Activated CD8-positive, alpha-beta memory T cell treated with anti-CD3 and anti-CD28 coated beads for 1 hour (primary cell): ENCODE measurements at places on chromosomes 5 and 9.

- no peak for DNase-seq
Measured at GRCh38 chr5:38672059-38672788, 115.8 kb upstream of the LIFR start.

GRCh38 chr9:38643815-38644173 is 23.4 kb upstream of the ANKRD18A start:
- no peak for DNase-seq

GRCh38 chr5:172562443-172562842 is 78.6 kb upstream of the NEURL1B start:
- DNase-seq = no peak

- no peak for DNase-seq
Measured at GRCh38 chr5:95070453-95070852, 214.4 kb downstream of the MCTP1 start.

DNA sequence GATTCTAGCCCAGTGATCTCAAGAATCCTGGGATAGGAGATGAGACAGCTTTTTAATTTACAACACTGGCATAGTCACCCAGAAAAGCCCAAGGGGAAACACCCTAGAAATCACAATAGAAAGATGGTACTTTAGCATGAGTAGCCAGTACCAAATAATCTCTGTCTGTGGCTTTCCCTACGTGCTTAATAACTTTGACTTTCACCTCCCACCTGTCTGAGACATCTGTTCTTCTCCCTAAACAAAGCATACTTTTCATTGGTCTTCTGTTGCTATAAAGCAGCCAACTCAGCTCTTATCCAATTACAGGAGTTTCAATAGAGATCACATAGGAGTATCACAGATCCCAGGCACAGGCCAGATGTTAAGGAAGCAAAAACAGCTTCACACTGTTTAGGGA is 10.4 kb downstream of the MARCHF3 start:
- DNase-seq = no peak

- no peak for DNase-seq
Measured at GRCh38 chr5:37723162-37723961, 116.5 kb downstream of the GDNF start.

DNA sequence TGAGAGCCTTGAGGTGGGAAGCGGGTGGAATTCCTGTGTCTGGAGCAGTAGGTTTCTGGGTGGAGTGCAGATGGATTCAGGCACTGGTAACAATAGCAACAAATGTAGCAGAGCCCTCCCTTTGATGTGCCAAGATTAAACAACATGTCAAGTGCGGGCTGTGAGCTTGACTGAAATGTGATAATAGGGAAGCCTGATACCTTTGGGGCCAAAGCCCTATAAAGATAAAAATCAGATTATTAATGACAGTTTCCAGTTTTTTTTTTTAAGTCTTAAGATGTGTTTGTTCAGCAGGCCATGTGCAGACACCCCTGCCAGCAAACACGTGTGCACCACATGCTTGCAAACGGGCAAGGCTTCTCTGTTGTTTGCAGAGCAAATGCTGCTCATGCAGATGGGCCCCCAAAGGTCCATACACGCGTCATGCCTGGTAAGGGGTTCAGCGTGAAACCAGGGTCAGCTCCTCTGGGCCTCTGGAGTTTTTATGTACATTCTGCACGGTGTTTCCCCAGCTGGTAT is 193.2 kb downstream of the GADD45G start:
- DNase-seq = no peak

DNA sequence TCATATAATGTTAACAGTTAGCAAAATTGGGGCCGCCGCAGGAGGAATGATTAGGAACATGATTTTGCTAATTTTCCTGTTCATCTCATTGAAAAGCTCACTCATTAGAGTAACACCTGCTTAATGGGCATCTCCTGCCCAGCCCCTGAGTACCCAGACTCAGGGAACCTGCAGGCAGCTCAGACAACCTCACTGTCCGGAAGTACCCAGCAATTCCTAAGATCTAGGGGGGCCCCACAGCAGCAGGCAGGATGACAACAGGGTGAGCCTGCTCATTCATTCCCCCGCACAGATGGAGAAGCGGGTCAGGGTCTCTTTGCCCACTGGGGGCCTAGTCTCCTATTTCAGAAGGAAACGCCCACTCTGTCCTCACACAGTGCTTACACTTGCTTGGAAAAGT is 12.6 kb downstream of the FAM78A start:
- no peak for DNase-seq

- DNase-seq = no peak
Measured at GRCh38 chr9:69456201-69456600, 131.2 kb downstream of the ENTREP1 start.

- no peak for DNase-seq
Measured at GRCh38 chr9:84845956-84846900, 176.7 kb downstream of the NTRK2 start.

GRCh38 chr5:54738118-54738972 is 220.8 kb downstream of the SNX18 start:
- no peak for DNase-seq

DNA sequence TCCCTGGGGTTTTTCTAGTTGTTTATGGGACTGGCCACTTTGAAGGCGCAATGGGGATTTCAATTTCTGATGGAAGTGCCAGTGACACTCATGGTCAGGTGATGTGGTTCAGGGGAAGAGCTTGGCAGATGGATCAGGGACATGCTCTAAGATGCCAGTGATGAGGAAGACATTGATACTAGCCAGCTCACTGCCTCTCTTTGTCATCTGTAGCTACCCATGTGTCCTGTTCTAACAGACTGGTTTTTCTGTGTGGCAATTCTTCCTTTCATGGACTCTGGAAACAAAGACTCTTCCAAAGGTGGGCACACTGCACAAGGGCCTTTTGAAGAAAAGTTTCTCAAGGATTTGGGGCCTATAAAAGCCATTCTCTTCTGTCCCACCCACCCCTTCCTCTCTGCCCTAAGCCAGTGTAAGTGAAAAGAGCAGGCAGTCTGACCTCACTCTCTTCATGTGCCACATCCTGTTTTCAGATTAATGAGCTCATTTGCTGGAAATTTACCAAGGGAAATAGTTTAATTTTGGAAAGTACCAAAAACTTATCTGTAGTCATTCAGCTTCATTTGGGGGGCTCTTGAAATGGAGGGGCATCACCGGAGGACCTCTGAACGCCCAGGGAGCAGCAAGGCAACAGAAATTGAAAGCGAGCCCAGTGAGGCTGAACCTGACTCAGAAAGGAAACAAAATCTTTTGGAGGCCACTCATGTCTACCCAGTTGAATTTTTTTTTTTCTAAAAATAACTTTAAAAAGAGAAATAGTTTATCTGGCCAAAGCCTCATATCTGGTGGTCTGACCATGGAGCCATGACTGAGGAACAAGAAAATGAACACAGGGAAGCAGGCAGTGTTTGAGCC is 4.9 kb upstream of the TRAF1 start:
- DNase-seq = no peak

DNA sequence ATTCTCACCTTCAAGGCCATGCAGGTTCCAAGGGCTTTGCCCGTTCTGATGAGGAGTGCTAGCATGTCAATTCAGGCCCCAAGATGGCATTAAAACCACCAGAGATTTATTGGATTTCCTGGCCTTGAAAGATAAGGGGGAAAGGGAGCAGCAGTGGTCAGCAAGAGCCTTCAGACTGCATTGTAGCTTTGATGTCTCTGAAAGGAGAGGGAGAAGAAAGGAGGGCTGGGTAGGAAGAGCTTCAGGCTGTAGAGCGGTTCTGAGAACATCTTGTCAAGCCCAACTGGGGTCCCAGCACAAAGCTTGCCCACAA is 41.8 kb upstream of the FGF1 start:
- no peak for DNase-seq

DNA sequence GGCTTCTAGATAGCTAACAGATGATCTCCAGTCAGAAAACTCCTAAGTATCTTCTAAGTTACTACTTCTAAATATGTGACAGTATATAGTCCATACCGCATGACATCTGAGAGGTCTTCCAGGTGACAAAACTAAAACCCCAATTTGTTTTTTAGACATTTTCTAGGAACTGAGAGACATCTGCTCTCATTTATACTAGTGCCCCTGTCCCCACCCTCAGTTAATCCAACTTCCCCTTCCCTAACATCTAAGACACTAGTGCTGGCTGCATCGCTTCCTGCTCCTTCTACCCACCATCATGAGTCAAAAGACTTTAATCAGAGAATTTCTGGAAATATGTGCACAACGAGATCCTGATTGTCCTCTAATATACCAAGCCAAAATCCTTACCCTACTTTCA is 37.9 kb downstream of the FBXW11 start:
- DNase-seq = no peak

DNA sequence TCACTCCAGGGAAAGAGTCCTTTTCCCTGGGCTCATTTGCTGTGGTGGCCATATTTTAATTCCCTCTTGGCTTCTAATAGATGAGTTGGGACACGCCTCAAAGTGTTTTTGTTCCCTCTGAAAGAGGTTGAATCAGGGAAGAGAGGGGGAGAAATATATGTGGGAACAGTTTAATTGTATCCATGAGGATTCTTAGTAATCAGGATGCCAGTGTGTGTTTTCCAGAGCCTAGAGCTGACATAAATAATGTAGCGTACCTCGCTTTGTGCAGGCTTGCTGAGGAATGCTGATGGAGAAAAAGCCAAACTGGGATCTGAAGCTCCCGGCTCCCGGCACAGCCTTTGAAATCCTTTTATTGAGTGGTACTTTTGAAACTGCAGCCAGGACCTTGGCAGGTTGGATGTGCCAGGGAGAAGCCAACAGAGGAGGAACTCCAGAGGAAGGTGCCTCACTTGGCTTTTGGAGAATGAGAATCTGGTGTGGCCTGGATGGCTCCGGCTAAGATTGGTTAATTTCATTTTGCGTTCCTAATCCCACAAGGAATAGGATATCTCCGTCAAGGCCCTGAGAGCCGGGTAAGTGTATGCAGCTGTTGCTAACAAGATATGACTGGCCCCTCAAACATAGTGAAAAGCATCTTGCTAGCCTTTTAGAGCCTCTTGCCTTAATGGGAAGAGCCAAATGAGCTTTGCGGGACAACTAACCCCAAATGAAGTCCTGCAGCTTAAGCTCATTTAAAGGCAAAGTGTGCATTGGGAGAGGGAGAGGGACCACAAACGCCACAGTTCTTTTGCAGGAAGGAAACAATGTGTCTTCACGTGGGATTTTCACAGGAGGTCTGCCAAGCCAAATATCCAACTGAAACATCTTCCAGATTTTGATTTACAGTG is 471.1 kb upstream of the WWC1 start:
- no peak for DNase-seq

- DNase-seq = no peak
Measured at GRCh38 chr9:87564791-87565241, 67.1 kb downstream of the DAPK1 start.

DNA sequence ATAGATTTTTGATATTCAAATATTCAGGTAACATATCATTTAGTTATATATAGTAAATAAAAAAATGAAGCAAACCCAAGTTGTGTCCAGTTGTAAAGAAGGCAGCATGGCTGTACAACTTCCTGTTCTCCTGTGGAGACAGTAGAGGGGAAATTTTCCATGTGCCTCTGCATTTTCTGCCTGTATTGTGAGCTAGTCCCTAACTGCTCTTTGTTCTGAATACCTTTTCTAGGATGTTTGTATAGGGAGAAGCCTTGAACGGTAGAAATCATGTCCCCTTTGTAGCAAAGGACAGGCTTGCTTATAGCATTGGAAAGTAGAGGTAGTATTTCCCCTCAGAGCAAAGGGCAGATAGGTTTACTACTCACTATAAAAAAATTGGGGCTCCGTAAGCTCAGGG is 13.3 kb upstream of the RPS23 start:
- no peak for DNase-seq

- no peak for DNase-seq
Measured at GRCh38 chr9:134434894-134435506, 108.7 kb downstream of the RXRA start.

GRCh38 chr5:42991404-42992087 is 48.6 kb downstream of the ANXA2R start:
- no peak for DNase-seq

- DNase-seq = no peak
Measured at GRCh38 chr9:37034305-37034937, 353 bp upstream of the PAX5 start.
